ENCODE measurements at places on chromosomes 5 and 9. TPM values are rescaled to one million over a fixed set of nuclear protein-coding genes. Genes with fewer than 3 reads are reported as not detected.

CCNJL gene
- polyA plus RNA-seq, result not detected

CDH9 gene
- not detected for polyA plus RNA-seq

FOXD4 gene
- 0.25 TPM for polyA plus RNA-seq

ITGA1 gene
- polyA plus RNA-seq, result 3.4 TPM

STPG3 gene
- polyA plus RNA-seq, result 0.08 TPM

DNA sequence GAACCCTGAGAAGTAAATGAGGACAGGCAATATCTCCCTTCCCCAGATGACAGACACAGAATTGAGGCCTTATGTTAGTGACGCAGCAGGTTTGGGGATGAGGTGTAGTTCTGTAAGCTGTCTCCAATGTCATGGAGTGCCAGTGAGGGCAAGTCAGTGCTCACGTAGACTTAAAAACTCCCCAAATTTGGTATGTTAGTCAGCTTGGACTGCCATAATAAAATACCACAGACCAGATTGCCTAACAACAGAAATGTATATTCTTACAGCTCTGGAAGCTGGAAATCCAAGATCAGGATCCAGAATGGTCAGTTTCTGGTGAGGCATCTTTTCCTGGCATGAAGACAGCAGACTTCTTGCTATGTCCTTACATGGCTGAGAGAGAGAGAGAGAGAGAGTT lies 14.9 kb downstream of the FOXI1 start:
- H3K27ac ChIP-seq, result no peak overlapping the region
- no peak overlapping the region for H3K4me3 ChIP-seq
- H3K36me3 ChIP-seq, result no peaks in the 10 kb centered on the region
- H3K4me1 ChIP-seq, result no peaks in the 10 kb centered on the region

- H3K4me1 ChIP-seq, result no peaks in the 10 kb centered on the region
- DNase-seq, result no peak
- H3K4me3 ChIP-seq, result no peak overlapping the region
- no peaks in the 10 kb centered on the region for H3K36me3 ChIP-seq
Measured at GRCh38 chr9:9174358-9174757, 1374.8 kb upstream of the DMAC1 start.

- no peaks in the 10 kb centered on the region for H3K27me3 ChIP-seq
- H3K27ac ChIP-seq, result no peak overlapping the region
- no peaks in the 10 kb centered on the region for H3K4me1 ChIP-seq
- H3K36me3 ChIP-seq, result no peaks in the 10 kb centered on the region
- DNase-seq, result no peak
- H3K4me3 ChIP-seq, result no peak overlapping the region
Measured at GRCh38 chr5:78896132-78896531, 89.0 kb downstream of the ARSB start.

- no peak for DNase-seq
- H3K4me3 ChIP-seq, result no peak overlapping the region
- no peaks in the 10 kb centered on the region for H3K4me1 ChIP-seq
- no peaks in the 10 kb centered on the region for H3K36me3 ChIP-seq
Measured at GRCh38 chr5:54792611-54793404, 192.6 kb downstream of the ESM1 start.

DNA sequence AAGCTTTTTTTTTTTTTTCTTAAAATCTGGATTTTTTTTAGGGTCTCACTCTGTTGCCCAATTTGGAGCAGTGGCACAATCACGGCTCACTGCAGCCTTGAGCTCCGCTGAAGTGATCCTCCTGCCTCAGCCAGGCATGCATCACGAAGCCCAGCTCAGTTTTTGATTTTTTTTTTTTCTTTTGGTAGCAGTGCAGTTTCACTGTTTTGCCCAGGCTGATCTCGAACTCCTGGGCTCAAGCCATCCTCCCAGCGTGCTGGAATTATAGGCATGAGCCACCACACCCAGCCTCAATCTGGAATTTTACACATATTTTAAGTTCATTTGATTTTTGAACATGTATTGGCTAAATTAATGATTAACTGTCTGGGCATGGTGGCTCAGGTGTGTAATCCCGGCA lies 36.3 kb downstream of the TRIO start:
- no peak overlapping the region for H3K27ac ChIP-seq
- H3K4me1 ChIP-seq, result peaks cover 61% of the 10 kb centered on the region
- no peak overlapping the region for H3K4me3 ChIP-seq

DNA sequence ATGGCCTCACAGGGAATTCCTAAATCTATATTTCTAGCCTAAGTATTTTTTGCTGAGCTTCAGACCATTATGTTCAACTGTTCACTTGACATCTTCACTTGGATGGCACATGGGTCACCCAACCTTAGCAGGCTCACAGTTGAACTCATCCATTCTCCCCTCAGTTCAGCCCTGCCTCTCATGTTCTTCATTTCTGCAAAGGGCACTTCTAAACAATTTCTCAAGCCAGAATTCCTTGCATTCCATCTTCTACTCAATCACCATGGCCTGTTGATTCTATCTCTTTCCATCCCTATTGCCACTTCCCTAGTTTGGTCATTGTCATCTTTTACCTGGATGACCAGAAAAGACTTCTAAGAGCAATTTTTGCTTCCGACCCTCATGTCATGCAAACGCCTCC lies 7.3 kb upstream of the RGS3 start:
- DNase-seq, result no peak
- H3K27me3 ChIP-seq, result no peaks in the 10 kb centered on the region
- no peaks in the 10 kb centered on the region for H3K36me3 ChIP-seq
- no peak overlapping the region for H3K4me3 ChIP-seq
- H3K27ac ChIP-seq, result peak overlapping the region; percentile 72
- H3K4me1 ChIP-seq, result peaks cover 17% of the 10 kb centered on the region

- no peak overlapping the region for H3K27ac ChIP-seq
- no peaks in the 10 kb centered on the region for H3K36me3 ChIP-seq
- H3K4me1 ChIP-seq, result no peaks in the 10 kb centered on the region
- no peak overlapping the region for H3K4me3 ChIP-seq
- no peak for DNase-seq
Measured at GRCh38 chr5:174501461-174502069, 222.8 kb upstream of the MSX2 start.

DNA sequence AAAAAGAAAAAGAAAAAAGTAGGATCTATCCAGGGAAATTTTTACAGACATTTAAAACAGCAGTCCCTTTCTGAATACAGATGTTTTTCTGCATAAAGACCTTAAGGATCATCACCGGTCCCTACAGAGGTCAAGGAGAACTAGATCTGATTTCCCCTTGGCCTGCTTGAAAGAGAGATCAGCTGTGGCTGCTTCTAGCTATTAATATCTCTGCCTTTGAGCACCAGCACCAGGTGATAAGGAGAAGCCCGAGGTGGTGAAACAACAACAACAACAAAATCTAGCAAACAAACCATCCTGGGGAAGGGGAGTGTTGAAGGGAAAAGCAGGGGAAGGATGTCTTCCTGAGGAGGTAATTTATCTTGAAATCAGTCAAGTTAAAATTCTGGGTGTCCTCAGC lies 42.1 kb downstream of the ZNF366 start:
- H3K36me3 ChIP-seq, result no peaks in the 10 kb centered on the region
- no peaks in the 10 kb centered on the region for H3K27me3 ChIP-seq
- H3K27ac ChIP-seq, result peak overlapping the region; percentile 84
- no peak overlapping the region for H3K4me3 ChIP-seq

DNA sequence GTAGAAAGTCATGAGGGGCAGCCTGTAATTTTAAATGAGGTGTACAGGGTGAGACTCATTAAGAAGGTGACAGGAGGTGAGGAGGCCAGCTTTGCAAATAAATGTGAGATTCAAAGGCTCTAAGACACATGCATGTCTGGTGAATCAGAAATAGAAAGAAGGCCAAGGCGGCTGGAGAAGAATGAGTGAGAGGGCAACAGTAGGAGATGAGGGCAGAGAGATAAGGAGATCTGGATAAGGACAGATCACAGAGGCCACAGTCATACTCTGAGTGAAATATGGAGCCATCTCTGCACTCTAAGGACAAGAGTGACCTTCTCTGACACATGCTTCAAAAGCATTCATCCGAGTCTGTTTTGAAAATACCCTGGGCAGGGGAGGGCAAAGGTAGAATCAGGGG lies 90.7 kb downstream of the RAD23B start:
- no peak overlapping the region for H3K4me3 ChIP-seq
- H3K4me1 ChIP-seq, result no peaks in the 10 kb centered on the region
- no peaks in the 10 kb centered on the region for H3K36me3 ChIP-seq
- no peaks in the 10 kb centered on the region for H3K27me3 ChIP-seq
- H3K27ac ChIP-seq, result no peak overlapping the region
- no peak for DNase-seq

DNA sequence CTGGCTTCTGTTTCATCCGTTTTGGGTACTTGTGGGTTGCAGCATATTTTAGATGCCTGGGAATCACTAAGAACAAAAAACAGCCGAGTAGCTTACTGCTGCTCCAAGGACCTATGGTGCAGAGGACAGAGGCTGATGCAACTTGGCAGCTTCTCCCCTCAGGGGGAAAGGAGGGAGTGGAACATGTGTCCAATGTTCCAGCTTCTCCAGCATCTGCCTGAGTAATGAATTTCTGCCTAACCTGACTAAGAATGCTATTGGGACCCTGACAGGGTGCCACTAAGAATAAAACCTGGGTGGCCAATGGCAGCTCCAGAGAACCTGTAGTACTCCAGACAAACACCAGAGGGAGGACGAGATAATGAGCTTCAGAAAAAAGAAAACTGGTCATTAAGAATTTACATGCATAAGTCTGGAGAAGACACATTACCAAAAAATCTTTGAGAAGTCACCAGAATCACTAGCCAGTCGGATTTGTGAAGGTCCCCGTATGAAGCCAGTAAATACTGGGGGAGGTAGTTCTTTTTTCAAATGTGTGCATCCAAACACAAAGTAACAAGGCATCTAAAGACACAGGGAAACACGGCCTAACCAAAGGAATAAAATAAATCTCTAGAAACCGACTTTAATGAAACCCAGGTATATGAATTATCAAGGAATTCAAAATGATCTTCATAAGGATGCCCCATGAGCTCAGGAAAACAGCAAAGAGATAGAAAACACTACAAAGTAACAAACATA lies 293.5 kb downstream of the HINT1 start:
- DNase-seq, result peak; percentile 44
- no peak overlapping the region for H3K4me3 ChIP-seq
- no peaks in the 10 kb centered on the region for H3K36me3 ChIP-seq
- no peaks in the 10 kb centered on the region for H3K27me3 ChIP-seq

DNA sequence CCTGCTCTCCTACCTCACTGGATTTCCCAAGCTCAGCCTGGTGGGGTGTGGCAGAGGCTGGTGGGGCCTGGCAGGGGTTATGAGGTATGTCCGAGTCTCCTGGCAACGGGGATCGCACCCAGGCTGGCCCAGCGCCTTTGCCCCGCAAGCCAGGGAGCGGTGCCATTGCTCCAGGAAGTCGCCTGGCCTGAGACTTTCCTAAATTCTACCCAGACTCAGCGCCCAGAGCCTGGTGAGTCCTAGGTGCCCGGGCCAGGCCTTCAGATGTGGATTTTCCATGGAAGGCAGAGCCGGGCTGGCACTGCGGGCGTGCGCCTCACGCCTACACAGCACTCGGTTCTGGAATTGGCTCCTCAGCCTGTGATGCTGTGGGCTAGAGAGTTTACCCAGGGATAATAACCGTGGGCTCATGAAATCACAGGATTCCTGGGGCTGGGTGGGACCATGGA lies 155.4 kb upstream of the COL5A1 start:
- H3K4me1 ChIP-seq, result no peaks in the 10 kb centered on the region
- H3K27me3 ChIP-seq, result no peaks in the 10 kb centered on the region
- no peak overlapping the region for H3K27ac ChIP-seq
- H3K4me3 ChIP-seq, result no peak overlapping the region

DNA sequence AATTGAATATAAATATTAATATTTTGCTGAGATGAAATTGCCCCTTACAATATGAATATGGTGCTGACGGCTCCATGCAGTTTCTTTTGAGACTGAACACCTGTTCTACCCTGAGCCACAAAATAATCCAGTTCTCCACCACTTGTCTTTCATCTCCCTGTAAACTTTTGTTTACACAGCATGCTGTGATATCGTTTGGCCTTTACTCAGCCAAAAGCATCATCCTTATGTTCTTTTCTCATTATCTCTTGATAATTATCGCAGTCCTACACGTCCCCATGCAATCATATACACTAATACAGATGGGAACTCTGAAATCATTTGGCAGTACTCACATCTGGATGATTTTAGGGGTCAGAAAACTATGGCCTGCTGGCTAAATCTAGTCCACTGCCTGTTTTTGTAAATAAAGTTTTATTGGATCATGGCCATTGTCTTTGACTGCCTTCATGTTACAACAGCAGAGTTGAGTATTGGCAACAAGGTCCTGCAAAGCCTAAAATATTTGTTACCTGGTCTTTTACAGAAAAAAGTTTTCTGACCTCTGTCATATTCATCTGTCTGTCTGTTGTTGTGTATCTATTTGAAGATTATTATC lies 53.3 kb downstream of the AOPEP start:
- H3K4me3 ChIP-seq, result no peak overlapping the region
- peak overlapping the region; percentile 79 for H3K27ac ChIP-seq
- H3K4me1 ChIP-seq, result peaks cover 27% of the 10 kb centered on the region
- H3K36me3 ChIP-seq, result no peaks in the 10 kb centered on the region
- no peak for DNase-seq
- H3K27me3 ChIP-seq, result no peaks in the 10 kb centered on the region

- H3K27ac ChIP-seq, result no peak overlapping the region
- H3K27me3 ChIP-seq, result no peaks in the 10 kb centered on the region
- H3K4me3 ChIP-seq, result no peak overlapping the region
- DNase-seq, result no peak
Measured at GRCh38 chr9:89278997-89279739, 31.8 kb upstream of the CKS2 start.

DNA sequence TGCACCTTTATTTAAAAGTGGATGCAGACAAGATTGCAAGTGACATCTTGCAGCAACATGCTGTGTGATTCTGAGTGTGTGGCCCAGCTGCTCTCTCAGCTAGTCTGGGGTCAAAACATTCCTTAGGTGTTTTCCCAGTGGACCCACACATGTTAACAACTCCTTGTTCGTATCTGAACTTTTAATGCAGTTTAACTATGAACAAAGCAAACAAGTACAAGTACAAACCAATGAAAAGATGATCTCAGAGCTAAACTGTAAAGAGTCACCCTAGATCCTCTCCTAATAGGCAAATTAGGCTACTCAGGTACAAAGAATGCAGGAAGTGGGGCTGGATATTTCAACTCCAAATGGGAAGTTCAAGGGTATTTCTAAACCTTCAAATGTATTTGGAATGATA lies 108.4 kb downstream of the ENTREP1 start:
- H3K27ac ChIP-seq, result no peak overlapping the region
- no peaks in the 10 kb centered on the region for H3K27me3 ChIP-seq
- H3K4me3 ChIP-seq, result no peak overlapping the region
- no peaks in the 10 kb centered on the region for H3K4me1 ChIP-seq
- H3K36me3 ChIP-seq, result no peaks in the 10 kb centered on the region
- DNase-seq, result no peak

DNA sequence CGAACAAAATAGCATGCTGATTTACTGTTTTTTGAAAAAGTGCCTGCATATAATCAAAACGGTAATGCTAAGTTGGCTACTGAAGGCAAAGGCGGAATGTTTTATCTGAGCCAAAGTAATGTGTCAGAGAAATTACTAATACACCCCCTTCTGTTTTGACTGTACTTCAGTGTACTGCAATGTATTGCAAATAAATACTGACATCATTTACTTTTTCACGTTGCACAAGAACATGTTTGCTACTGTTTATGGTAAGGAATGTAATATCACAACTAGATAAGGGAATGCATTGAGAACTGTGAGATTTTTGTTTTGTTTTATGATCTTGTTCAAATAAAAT lies 813 bp upstream of the AGTPBP1 start:
- no peaks in the 10 kb centered on the region for H3K36me3 ChIP-seq
- no peaks in the 10 kb centered on the region for H3K27me3 ChIP-seq
- H3K4me1 ChIP-seq, result peaks cover 24% of the 10 kb centered on the region
- DNase-seq, result no peak
- H3K4me3 ChIP-seq, result peak overlapping the region; percentile 97
- H3K27ac ChIP-seq, result peak overlapping the region; percentile 94

- no peak overlapping the region for H3K4me3 ChIP-seq
- no peak for DNase-seq
- no peaks in the 10 kb centered on the region for H3K27me3 ChIP-seq
- H3K36me3 ChIP-seq, result no peaks in the 10 kb centered on the region
Measured at GRCh38 chr9:3793971-3794383, 268.2 kb upstream of the RFX3 start.

Data from psoas muscle (tissue), 8 donors.